ENCODE measurements at places on chromosomes 3 and 15.

DNA sequence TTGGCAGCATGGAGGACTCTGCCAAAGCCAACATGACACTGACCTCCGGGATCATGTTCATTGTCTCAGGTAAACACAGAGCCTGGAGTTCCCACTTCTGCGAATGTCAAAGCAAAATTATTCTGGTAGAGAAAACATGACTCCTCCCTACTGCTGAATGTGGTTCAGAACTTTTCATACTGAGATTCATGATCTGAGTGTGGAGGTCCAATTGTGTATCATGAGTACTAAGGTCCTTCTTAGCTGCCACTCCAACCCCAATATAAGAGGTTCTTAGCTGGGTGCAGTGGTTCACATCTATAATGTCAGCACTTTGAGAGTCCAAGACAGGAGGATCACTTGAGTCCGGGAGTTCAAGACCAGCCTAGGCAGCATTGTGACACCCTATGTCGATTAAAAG, 13.8 kb downstream of the CLDN18 start:
- DNase-seq: no peak

DNA sequence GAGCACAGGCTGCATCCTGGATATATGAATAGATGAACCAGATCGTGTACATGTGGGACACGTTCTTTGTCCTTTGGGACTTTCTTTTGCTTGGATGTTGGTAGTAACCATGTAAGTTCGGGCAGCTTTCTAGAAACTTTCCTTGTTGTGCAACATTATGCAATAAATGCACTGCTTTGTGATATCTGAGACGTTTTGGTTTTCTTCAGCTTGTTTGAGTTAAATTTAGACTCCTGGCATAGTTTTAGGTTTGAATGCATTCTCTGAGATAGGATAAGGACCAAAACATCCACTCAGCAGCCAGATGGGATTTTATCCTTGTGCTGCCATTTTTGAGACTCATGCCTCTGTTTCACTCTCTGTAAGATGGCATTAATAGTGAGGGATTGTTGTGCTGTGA, 158.9 kb downstream of the IGF1R start:
- DNase-seq: no peak

DNA sequence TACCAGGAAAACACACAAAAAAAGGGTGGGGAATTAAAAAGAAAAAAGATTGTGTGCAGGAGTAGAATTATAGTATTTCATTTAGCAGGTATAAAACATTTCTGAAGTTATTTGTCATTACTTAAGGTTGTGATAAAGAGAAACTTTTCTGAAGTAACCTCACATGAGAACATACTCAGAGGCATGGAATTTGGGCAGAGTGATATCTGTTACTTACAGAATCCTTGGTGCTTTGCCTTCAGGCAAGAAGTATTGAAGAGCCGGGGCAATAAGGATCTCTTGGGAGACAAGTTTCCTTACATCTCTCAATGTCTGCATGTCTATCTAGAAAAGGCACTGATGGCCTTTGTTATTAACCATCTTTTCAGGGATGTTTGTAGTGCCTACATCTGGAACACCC, 179.7 kb upstream of the ROBO1 start:
- DNase-seq: no peak

DNA sequence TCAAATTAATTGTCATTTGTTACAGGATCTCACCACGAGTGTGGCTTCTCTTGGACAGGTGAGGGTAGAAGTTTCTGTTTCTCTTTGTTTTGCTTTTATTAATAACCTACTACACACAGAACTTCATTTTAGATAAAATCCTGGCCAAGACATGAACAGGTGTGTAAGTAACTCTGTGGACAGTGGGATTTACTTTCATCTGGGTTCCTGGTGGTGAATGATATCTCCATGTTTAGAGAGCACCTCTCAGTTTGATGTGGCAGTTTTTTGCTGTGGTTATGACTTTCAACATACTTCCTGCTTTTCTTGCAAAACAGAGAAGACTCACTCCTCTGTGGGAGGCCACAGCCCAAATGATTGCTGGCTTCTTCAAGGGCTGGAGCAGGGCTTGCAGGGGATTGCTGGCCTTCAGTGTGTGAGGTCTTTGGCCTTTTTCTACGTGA, 71.1 kb upstream of the XCR1 start:
- peak; percentile 51 for DNase-seq

DNA sequence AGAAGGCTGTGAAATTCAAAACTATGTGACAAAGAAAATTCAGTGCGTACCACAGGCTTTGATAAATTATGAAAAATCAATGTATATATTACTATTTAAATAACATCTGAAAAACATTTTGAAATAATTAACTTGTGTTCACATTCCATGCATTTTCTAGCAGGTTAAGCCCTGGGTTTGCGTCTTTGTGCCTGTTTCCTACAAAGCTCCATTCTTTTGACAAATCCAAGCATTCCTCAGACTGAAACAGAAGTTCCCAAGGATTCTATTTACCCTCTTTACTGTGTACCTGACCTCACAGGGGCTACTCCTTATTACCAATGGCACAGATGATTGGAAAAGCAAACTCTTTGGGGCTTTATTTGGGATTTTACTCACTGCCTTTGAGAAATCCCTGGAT, 1.9 kb downstream of the PAQR9 start:
- DNase-seq: no peak

DNA sequence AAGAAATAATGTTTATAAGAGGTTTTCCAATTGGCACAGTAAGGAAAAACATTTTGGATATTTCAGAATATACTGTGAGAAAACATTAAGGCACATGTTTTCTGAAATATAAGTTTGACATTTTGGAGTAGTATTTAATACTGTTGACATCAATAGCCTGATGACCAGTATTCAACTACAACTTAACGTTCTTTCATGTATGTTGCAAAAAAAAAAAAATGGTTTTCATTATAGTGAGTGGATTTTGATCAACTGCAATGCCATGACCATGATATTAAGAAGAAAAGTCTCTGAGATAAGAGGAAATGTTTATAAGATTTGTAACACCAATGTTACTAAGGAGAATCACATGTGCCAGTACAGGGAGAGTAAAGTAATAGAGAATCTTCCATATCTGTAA, 252.8 kb upstream of the RORA start:
- no peak for DNase-seq

- peak; percentile 35 for DNase-seq
These were observed 980.3 kb downstream of the CADM2 start for GRCh38 chr3:85939074-85939482.

GRCh38 chr3:171165499-171165921, 139.0 kb upstream of the SLC2A2 start:
- no peak for DNase-seq

- no peak for DNase-seq
These were observed 26.9 kb upstream of the SEC62 start for GRCh38 chr3:169939751-169940150.

GRCh38 chr3:14324224-14324944, 78.0 kb upstream of the SLC6A6 start:
- DNase-seq: no peak

GRCh38 chr3:43142472-43142871, 36.6 kb upstream of the POMGNT2 start:
- DNase-seq: no peak

DNA sequence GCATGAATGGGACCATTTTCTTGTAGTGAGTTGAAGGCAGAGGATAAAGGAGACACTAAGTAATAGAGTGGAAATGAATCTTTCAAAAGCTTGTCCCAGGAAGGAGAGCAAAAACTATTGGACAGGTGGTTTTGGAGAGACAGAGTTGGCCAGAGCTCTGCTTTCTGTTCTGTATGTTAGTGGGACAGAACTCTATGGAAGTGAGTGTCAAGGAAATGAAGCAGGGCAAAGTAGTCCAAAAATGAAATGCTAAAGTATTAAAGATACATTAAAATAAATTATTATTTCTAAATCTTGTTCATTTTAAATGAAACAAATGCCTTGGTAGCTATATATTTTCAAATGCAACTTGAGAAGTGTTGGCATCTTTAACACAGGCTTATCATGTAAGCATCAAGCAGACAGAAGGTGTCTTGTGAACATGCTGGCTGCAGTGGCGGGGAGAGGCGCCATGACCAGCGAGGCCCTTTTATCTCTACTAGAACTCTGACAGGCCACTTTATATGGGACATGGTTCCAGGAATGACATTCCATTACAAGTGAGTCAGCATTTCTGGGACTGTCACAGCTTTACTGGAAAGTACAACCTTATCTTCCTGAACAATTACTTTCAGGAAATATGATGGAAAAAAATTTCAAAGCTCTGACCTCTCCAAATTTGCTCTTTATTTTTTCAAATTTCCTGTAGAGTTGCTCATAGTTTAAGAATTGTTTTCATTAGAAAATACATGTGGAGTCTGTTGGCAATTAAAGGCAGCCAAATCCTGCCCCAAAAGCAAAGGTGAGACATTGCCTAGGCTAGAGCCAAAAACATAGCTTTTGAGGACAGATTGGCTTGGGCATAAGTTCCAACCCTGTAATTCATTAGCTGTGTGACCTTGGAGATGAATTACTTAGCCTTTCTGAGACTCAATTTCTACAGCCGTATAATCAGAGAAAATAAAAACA, 106.5 kb downstream of the ECT2 start:
- no peak for DNase-seq

- DNase-seq: peak; percentile 52
These were observed 118.7 kb downstream of the TMEM266 start for GRCh38 chr15:76178296-76179000.

GRCh38 chr3:162134571-162134970, 638.0 kb downstream of the OTOL1 start:
- no peak for DNase-seq

- DNase-seq: no peak
These were observed 13.5 kb upstream of the PCOLCE2 start for GRCh38 chr3:142902356-142902755.

- no peak for DNase-seq
These were observed 34.4 kb downstream of the CORO2B start for GRCh38 chr15:68612979-68613740.

DNA sequence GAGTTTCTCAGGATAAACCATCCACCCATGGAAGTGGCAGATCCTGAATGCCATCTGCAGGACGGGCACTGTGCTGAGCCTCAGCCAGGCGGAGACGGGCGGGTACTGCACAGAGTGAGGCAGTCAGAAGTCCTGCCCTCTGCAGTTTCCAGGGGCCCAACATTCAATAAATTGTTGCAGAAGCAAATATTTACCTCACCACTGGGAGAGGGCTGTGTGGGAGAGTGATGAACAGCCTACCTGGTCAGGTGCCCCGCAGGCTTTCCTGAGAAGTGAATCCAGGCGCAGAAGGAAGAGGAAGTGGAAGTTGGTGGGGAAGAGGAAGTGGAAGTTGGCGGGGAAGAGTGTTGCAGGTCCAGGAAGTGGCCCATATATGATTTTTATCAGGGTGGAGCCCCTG, 100.8 kb downstream of the SLCO3A1 start:
- no peak for DNase-seq

DNA sequence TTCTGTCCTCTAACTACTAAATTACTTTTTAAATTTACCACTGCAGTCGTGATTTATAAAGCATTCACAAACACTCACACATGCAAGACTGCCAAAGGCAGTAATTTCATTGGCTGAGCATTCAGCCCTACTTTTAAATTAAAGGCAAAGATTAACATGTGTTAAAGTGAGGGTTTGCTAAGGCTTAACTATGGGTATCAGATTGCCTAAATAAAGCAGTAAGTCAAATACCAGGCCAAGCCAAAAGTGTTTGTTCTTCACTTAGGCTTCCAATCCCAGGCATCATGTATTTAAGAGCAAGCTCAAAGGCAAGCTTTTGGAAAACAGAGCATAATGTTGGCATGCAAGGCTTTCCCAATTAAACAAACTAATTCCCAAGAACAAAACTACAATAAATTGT, 187.3 kb downstream of the SUCNR1 start:
- DNase-seq: no peak

- no peak for DNase-seq
These were observed 28.4 kb downstream of the SMAD6 start for GRCh38 chr15:66730168-66731021.

- no peak for DNase-seq
These were observed 140.2 kb downstream of the GBE1 start for GRCh38 chr3:81621277-81621676.

DNA sequence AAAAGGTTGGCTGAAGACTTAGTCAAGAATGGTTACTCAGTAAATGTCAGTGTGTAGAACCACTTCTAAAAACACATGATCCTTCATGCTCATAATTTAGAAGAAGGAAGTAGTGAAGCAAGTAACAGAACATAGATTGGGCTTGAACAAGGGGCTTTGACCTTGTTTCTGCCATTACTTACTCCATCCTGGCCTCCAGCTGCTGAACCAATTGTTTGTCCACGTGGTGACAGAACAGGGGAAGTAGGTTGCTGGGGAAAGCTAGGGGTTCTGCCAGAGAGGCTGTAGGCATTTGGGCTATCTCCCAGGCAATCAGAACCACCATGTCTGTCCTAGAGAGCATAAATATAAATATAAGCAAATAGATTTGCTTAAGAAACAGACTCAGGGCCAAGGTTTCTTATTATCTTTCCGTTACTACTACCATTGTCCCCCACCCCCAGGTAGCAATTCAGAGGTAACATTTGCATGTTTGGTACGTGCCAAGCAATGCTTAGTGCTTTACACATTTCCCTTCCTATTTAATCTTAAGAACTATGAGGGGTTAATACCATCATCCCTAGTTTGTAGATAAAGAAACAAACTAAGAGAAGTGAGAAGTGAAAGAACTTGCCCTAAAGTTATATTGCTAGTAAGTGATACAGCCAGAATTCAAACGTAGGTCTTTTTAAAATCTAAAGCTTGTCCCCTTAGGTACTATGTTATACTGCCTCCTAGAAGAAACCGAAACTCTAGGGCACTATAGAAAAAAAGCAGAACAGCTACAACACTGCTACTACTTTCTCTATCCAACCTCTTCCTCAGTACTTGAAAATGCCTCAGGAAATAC, 3.0 kb upstream of the SPG11 start:
- no peak for DNase-seq

GRCh38 chr15:76163457-76164295, 103.9 kb downstream of the TMEM266 start:
- peak; percentile 53 for DNase-seq

GRCh38 chr3:47022641-47023071, 43.2 kb downstream of the NBEAL2 start:
- DNase-seq: no peak

- DNase-seq: no peak
These were observed 268.3 kb downstream of the UACA start for GRCh38 chr15:70494852-70495571.

GRCh38 chr3:182384221-182384620, 409.1 kb upstream of the ATP11B start:
- DNase-seq: no peak

DNA sequence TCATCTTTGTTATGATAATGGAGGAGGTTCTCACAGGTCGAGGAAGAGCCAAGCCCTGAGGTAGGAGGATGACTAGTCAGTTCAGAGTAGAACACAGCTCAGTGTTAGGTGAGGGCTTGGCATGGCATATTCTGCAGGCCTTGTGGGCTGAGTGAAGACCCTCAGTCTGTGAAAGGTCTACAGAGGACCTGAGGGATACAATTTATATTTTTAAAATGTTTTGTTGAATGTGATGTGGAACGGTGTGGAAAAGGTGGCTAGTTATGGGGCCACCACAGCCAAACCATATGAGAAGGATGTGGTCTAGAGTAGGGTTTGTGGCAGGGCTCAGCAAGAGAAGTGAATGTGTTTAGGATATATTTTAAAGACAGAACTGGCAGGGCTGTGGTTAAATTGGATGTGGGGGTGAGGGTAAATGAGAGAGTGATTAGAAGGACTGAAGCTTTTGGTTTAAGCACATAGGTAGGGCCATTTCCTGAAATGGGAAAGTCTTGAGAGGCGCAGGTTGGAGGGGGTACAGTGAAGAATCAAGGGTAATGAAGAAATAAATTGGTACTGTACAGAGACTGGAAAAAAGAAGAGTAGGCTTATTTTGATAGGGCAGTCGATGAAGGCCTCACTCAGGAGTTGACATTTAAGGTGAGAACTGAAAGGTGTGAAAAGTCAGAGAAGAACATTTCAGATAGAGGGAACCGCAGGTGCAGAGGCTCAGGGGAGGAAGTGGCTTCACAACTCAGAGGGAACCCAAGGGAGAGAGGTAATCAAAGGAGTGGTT, 60.5 kb downstream of the SPTSSB start:
- DNase-seq: no peak

Measured in femur (tissue), 1 donor.